Stimulated activated CD4-positive, alpha-beta T cell treated with anti-CD3 and anti-CD28 coated beads, Interleukin-12 subunit alpha, Interleukin-12 subunit beta, amount 100 ng/mL, for 48 hours (primary cell): ENCODE measurements at places on chromosomes 11 and 22.

- no peak for DNase-seq
Measured at GRCh38 chr11:74546752-74547151, 45.6 kb upstream of the POLD3 start.

- no peak for DNase-seq
Measured at GRCh38 chr22:25690798-25691197, 51.2 kb upstream of the MYO18B start.

DNA sequence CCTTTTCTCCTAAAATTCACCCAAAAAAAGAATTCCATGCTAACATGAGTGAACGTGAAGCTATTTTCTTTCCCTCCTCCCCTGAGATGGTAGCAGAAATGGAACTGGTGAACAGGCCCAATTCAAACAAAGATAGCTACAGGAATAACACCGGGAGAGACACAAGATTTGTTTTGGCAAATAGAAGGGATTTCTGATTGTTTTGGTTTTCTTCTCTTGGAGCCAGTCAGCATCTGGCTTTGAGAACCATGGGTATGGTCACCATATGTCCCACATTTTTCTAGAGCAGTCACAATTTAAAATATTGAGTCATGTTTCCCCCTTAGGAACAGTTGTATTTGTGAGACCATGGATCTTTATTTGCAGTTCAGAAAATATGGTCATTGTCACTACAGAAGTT is 214.1 kb downstream of the FAM76B start:
- no peak for DNase-seq

- no peak for DNase-seq
Measured at GRCh38 chr11:2530855-2531200, 86.0 kb downstream of the KCNQ1 start.

DNA sequence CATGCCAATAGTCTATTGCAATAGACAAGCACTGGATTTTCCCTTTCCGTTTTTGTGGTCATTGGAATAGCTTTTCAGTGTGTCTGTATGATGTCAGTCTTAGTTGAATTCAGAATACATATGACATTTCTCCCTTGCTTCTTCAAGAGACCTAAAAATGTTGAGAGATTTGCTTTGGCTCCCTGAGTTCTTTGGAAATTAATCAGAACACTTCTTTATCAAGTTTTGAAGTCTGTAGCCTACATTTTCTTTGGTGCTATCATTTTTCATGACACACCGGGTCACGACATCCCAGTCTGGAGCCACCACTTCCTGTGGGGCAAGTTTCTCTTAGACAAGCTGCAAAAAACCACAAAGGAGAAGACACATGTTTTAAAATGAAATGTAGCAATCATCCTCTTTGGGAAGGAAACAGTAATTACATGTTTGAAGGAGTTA is 847.1 kb downstream of the OPCML start:
- no peak for DNase-seq

- no peak for DNase-seq
Measured at GRCh38 chr11:70206226-70206981, 3.3 kb downstream of the FADD start.

DNA sequence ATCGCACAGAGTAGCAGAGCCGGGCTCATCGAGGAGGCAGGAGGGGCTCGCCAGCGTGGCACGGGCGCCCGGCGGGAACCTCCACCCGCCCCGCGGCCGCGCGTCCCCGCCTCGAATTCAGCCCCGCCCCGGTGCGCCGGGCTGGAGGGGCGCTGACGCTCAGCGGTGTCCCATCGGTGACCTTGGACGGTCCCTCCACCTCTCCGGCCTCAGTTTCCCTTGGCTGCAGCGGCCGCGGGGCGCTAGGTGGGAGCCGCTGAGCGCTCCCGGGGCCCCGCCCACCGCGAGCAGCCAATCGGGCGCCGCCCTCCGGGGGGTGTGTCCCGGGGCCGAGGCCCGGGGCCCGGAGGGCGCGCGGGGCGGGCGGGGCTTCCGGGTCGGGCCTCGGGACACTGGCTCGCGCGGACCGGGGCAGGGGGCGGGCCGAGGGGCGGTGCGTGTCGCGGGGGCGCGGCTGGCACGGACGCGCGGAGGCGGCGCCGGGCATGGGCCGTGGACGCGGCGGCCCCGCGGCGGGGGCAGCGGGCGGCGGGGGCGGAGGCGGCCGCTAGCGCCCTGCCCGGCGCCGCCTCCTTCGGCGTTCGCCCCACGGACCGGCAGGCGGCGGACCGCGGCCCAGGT is at the start of gene PPARA:
PPARA (plus strand) TSS at position 493 of the 621 bp plus-strand sequence. CDS start 47,858 bp downstream, outside the sequence.
- peak; percentile 84 for DNase-seq

DNA sequence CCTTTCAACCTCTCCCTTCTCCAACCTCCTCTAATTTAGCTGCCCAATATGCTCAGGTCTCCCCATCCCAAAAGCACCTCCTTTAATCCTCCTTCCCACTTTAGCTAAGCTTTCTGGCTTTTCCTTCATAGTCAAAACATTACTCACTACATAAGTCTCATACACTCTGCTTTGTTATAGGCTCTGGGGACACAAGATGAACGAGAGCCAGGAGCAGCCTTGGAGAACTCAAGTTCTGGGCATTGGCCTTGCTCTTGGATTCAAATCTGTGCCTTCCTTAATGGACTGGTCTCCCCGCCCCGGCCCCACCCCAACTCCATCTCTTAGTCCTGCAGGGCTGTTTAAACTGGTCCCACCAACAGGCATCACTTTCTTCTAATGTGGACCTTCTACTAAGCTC is 11.4 kb upstream of the HPX start:
- no peak for DNase-seq

- peak; percentile 38 for DNase-seq
Measured at GRCh38 chr22:44181033-44181911, 547 bp downstream of the PARVG start.

DNA sequence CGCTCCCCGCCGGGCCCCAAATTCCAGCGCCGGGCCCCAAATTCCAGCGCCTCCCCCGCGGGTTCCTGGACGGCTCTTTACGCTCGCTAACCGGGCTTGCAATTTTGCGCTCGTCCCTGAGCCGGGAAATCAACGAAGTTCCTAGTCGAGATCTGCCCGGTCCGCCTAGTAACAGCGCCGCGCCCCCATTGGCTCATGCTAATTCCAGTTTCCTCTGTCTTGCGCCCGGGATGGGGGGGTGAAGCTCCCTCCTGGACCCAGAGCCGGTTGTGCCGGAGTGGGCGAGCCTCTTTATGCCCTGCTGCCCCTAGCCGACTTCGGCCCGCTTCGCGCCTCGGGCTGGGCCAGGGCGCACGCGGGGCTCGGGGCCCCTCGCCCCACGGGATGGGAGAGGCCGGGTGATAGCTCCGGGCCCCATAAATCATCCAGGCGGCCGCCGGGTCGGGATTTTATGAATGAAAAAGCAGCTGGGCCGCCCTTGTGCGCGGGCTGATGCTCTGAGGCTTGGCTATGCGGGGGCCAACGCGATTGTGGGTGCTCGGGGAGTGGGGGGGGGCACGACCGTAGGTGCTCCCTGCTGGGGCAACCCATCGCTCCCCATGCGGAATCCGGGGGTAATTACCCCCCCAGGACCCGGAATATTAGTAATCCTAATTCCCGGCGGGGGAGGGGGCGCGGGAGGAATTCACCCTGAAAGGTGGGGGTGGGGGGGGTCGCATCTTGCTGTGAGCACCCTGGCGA is 1.8 kb upstream of the CCND1 start:
- no peak for DNase-seq

GRCh38 chr11:133619397-133619796 is 87.1 kb upstream of the OPCML start:
- no peak for DNase-seq

DNA sequence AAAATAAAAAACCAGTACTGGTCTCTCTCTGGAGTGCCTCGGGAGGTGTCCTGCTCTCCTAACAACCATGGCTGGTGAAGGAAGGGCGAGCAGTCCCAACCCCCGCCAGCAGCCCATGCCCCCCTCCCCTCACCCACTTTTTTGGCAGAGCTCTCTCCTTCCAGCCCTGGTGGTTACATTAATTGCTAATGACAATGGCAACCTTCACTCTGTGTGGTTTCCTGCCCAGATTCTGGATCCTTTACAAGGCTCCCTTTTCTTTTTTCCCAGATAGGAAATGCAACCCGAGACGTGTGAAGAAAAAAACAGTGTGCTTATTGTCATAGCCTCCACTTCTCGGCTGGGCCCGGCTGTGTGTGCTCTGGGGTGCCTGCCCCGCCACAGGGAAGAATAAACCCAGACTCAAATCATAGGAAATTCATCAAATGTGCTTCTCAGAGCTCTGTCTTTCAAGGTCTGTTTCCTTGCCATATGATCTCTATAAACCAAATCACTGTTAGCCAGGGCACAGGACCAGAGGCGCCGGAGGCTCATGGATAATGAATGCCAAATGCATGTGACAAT is 513.0 kb downstream of the SOX6 start:
- DNase-seq, result no peak

- no peak for DNase-seq
Measured at GRCh38 chr22:50563413-50564160, 868 bp upstream of the SYCE3 start.

GRCh38 chr11:126627421-126627820 is 271.9 kb downstream of the ST3GAL4 start:
- no peak for DNase-seq

- no peak for DNase-seq
Measured at GRCh38 chr11:126339863-126340434, 15.5 kb upstream of the ST3GAL4 start.

GRCh38 chr11:1042626-1043562 is 6.4 kb upstream of the MUC6 start:
- no peak for DNase-seq

GRCh38 chr11:122398167-122398566 is 257.4 kb upstream of the UBASH3B start:
- DNase-seq, result no peak

GRCh38 chr22:39532215-39533073 is at the start of gene RPS19BP1:
TSS of gene RPS19BP1 (minus strand) at chr22:39532748. CDS start at chr22:39532738, 10 bp downstream.
- peak; percentile 99 for DNase-seq

- no peak for DNase-seq
Measured at GRCh38 chr22:42934338-42934737, 77.3 kb upstream of the ARFGAP3 start.

- DNase-seq, result no peak
Measured at GRCh38 chr22:31092161-31092560, 11.0 kb downstream of the SMTN start.

- DNase-seq, result no peak
Measured at GRCh38 chr11:77967753-77968152, 26.7 kb downstream of the INTS4 start.

- no peak for DNase-seq
Measured at GRCh38 chr11:45110562-45110961, 35.9 kb upstream of the PRDM11 start.

- DNase-seq, result no peak
Measured at GRCh38 chr11:122242731-122243130, 126.7 kb upstream of the BLID start.

DNA sequence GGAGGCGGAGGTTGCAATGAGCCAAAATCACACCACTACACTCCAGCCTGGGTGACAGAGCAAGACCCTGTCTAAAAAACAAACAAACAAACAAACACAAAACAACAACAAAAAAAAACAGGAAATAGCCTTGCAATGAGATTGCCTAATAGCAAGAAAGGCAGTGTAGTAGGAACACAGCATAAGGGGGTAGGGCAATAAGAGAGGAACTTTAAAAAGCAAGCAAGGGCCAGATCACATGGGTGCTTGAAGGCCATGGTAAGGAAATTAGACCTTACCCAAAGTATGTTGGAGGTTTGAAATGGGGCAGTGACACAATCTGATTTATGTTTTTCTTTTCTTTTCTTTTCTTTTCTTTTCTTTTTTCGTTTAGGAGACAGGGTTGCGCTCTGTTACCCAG is 34.7 kb upstream of the NRIP3 start:
- DNase-seq, result no peak

DNA sequence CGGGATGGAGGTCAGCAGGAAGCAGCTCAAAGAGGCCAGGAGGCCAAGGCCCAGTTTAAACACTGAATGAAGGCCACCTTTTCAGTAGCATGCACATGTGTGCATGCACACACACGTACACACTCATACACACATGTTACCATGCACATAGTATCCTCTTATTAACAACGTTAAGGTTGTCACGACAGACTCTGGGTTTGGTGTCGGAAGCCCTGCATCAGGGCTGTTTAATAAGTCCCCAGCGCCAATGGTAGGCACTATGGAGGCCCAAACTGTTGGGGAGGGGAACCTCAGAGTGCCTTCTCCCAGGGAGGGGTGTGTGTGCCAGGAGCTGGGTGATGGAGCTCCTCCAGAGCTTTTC is 39.5 kb upstream of the ADA2 start:
- no peak for DNase-seq

- DNase-seq, result no peak
Measured at GRCh38 chr11:4071914-4072313, 22.7 kb upstream of the RRM1 start.

DNA sequence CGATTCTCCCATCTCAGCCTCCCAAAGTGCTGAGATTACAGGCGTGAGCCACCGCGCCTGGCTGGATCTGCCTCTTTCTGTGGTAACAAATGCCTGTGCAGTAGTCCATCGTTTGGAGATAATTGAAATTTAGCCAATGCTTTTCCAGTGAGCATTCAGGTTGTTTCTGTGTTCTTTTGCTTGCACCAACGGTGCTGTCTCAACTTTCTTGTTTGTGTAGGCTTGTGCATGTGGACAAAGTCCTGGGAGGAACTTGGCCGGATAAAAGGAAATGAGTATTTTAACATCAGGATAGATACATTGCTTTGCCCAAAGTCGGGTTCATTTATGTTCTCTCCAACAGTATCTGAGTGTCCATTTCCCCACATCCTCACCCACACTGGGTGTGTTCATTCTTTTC is 85.7 kb downstream of the KIAA1671 start:
- DNase-seq, result no peak

- DNase-seq, result no peak
Measured at GRCh38 chr11:1932105-1932480, 12.6 kb downstream of the TNNT3 start.

DNA sequence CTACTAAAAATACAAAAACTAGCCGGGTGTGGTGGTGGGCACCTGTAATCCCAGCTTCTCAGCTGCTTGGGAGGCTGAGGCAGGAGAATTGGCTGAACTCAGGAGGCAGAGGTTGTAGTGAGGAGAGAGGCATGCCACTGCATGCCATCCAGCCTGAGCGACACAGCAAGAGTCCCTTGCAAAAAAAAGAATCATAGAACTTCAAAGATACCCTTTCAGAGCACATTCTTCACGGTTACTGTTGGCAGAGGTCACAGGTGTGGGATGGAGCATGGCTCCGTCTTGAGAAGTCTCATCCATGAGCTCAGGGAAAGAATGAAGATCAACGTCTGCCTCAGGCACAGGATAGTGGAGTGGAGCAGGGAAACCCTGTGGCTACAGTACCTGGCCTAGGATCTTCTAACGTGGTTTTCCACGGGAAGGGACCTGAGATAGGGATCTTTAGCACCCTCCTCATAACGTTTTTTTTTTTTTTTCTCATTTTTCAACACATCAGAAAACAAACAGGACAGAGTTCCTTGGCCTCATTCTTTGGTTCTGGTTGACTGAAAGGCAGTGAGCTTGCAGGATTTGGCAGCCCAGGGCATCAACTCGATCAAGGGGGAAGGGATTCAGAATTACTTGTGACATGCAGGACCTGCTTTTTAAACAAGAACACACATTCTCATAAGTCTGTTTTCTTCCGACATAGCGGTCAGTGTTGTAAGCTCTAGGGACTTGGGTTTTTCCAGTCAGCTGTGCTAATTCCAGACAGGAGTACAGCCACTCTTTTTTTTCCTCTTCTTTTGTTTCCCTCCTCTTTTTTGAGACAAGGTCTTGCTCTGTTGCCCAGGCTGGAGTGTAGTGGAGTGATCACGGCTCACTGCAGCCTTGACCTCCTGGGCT is 22.8 kb downstream of the F2 start:
- no peak for DNase-seq

GRCh38 chr11:56967726-56968125 is 21.0 kb upstream of the OR5AK2 start:
- DNase-seq, result no peak
